RWPE2 (cell line): ENCODE measurements at places on chromosomes 7 and 10.

GRCh38 chr10:13525663-13526062, 3.2 kb downstream of the BEND7 start:
- no peak for DNase-seq

- DNase-seq = no peak
These were observed 1023.0 kb upstream of the SORCS1 start for GRCh38 chr10:108187408-108188012.

DNA sequence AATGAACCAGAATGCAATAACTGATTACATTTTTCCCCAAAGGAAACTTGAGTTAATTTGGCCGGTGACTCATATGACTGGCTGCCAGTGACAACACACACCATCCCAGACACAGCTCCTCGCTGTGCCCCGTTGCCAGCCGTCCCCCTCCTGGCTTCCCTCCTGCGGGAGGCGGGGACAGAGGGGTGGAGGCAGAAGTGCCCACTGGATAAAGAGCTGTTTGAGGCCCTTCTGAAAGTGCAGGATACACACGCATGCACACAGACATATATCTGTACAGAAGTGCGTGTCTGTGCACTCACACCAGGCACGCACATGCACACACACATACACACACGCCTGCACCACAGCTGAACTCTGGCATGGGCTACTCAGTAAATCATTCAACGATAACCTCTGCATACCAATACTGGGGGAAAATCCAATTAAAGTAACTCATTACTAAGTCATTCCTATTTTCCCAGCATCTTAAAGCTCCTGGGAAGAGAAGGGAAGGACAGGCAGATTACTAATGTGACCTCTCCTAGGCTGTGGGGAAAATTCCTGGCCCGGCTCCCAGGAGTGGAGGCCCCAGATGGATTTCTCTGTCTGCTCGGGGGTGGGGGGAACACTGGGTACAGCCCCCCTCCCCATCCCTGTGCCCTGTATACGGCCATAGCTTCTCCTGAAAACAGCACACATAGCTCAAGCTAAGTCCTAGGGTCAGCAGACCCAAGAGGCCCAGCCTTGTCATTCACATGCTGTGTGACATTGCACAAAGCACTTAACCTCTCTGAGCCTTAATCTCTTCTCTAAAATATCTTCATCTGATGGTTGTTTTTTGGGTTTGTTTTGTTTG, 52.3 kb upstream of the MYL10 start:
- DNase-seq = no peak

DNA sequence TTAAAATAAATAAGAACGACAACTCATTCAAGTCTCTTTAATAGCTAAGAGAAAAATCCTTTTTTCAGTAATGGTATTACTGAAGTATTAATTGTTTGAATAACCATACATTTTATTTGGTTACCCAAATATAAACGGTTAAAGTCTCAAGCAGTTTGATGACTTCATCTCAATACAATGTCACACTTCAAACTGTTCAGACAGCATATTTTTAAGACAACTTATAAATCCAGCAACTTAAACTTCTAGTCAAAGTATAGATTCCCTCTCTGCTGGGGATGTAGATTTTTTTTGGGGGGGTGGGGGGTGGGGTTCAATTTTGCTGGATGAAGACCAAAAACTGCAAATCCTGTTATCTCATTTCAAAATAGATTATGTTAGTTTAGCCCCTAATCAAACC, 42.0 kb downstream of the GNA12 start:
- DNase-seq = no peak

GRCh38 chr10:92677708-92678107, 12.0 kb upstream of the HHEX start:
- DNase-seq = no peak

DNA sequence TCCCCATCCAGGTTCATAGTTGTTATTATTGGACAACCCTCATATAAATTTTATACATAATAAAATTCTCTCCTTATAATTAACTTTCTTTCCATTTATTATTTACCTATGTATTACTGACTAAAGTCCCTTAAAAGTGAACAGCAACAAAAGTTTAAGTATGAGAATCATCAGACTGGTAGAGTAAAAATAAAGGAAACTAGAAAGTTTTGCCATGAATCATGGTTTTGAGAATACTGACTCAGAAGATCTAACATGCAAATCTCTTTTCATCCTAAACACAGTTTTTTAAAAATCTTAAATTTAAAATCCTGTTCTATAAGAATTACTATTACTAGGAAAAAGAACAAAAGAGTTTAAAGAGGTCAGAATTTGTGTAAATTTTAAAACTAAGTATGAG, 32.1 kb downstream of the HERC4 start:
- no peak for DNase-seq

DNA sequence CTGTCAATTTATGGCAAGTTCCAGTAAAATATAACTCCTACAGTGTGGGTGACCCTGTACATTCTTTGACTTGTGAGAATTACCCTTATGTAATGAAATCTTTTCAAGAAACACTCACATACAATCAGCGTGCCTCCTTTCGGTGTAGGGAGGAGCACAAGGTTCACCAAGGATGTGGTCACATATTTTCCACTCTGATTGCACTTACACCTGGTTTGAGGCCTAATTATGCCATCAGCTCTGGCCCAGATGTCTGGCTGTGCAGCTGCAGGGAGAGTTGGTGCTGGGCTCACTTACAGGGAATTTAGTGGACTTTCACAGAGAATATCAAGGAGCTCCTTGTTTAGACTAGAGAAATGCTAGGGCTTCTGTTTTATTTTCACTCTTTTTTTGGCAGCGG, 146.0 kb upstream of the STEAP4 start:
- no peak for DNase-seq

DNA sequence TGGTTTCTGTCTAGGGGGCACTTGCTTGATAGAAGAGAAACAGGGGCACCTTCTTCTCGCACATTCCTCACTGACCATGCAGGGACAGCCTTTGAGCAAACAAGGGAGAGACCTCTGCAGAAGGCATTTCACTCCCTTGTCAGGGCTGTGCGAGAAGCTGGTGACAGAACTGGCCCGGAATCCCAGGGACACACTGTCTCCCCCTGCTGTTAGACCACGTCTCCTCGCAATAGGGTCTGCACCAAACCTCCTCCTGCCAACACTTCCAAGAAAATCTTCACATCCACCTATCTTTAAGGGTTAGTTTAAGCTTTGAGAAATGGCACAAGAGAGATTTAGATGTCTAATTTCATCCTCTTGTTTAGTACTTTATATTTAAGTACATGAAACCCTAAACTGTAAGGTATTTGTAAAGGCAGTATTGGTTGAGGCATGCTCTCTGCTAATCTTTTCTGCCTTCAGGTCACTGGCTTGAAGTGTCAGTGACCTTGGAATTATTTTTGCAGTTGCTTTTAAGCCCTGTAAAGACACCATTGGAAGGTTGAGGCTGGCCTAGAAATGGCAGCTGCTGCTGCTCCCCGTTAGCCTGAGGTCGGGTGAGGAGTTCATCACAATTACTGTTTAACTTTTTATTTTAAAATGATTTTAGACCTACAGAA, 37.0 kb downstream of the RBM20 start:
- DNase-seq = no peak

DNA sequence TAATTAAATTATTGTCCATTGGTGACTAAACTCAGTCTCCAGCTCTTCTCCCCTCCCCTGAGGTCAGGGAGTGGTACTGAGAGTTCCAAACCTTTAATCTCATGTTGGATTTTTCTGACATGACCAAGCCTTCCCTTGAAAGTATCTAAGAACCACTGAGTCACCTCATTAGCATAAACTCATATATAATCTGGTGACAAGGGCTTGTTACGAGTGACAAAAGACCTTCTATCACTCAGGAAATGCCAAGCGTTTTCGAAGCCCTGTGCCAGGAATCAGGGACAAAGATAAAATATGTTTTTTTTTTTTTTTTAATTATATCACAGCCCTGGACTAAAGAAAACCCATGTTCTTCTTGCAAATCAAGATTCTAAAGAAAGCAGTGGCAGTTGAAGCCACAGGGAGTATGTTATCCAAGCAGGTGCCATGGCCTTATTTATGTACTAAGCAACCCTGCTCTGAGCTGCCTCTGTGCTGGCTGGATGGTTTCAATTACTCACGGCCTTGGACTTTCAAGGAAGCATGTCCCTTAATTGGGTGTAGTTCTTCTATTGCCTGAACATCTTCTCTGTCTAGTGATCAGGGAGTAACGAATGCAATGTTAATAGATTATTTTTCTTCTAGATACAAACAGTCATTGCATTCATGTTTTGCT, 169.0 kb upstream of the PRKCQ start:
- no peak for DNase-seq

DNA sequence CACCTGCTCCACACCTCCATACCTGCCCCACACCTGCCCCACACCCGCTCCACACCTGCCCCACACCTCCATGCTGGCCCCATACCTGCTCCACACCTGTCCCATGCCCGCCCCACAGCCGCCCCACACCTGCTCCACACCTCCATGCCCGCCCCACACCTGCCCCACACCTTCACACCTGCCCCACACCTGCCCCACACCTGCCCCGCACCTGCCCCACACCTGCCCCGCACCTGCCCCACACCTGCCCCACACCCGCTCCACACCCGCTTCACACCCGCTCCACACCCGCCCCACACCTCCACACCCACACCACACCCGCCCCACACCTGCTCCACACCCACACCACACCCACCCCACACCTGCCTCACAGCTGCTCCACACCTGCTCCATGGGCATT, 53.0 kb downstream of the PARP12 start:
- DNase-seq = no peak

- no peak for DNase-seq
These were observed 39.1 kb upstream of the TMEM236 start for GRCh38 chr10:17712717-17713471.

- no peak for DNase-seq
These were observed 161.0 kb downstream of the RNF216 start for GRCh38 chr7:5620459-5620881.

DNA sequence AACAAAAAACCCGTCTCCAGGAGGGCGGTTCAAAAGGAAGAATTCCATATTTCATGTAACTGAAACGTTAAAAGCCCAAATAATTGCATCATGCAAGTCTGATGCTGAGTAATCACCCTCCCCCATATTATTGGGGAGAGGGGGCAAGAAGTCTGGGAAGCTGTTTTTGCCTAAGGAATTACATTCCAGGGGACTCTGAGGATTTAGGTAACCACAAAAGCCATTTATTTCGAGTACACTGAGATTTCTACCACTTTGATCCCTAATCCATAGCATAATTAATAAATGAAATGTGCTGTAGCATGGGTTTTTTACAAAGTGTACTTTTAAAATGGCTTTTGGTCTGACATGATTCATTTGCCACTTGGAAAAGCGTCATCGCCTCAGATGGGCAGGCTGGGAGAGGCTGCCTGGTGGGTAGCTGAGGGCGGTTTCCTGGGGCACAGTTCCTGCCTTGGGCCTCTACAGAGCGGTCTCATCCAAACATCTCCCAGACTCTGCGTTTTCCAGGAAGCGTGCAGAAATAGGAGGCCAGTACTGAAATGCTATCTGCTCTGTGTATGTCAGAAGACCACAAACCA, 106.5 kb downstream of the TCF7L2 start:
- DNase-seq = no peak

GRCh38 chr7:100894860-100895700, 608 bp downstream of the ACHE start:
- no peak for DNase-seq

DNA sequence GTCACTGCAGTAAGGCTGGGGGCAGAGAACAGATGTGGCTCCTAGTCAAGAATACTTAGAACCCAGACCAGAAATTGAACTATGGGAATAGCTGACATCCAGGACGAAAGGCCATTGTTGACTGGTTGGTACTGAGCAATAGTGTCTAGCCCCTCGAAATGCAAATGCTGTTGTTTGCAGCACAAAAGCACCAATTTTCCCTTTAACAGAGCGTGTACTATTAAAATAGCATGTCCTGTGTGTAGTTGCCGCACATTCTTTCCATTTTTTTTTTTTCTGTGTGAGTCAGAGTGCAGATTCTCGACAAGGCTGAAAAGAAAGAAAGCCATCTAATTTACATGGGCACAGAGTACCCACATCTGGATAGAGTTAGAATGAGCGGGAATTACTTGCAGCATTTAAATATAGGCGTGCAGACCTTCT, 302.4 kb downstream of the PTEN start:
- DNase-seq = no peak

GRCh38 chr10:129859536-129859935, 104.5 kb downstream of the EBF3 start:
- no peak for DNase-seq

DNA sequence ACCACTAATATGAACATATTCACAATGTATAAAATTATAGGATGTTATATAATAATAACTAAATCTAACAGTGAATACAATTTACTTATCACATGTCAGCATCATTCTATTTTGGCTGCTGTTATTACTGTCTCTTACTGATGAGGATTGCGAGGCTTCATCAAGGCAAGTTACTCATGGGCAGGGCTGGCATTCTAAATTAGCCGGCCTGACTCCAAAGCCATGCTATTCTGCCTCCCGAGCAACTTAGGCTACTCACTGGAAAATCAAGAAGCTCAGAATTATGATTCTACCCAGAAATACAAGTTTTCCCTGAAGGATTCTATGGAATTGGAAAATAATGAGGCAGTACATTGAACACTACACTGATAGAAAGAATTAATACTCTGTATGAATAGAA, 101.7 kb downstream of the ICA1 start:
- no peak for DNase-seq

- DNase-seq = no peak
These were observed 10.8 kb upstream of the GSDME start for GRCh38 chr7:24767878-24768569.

DNA sequence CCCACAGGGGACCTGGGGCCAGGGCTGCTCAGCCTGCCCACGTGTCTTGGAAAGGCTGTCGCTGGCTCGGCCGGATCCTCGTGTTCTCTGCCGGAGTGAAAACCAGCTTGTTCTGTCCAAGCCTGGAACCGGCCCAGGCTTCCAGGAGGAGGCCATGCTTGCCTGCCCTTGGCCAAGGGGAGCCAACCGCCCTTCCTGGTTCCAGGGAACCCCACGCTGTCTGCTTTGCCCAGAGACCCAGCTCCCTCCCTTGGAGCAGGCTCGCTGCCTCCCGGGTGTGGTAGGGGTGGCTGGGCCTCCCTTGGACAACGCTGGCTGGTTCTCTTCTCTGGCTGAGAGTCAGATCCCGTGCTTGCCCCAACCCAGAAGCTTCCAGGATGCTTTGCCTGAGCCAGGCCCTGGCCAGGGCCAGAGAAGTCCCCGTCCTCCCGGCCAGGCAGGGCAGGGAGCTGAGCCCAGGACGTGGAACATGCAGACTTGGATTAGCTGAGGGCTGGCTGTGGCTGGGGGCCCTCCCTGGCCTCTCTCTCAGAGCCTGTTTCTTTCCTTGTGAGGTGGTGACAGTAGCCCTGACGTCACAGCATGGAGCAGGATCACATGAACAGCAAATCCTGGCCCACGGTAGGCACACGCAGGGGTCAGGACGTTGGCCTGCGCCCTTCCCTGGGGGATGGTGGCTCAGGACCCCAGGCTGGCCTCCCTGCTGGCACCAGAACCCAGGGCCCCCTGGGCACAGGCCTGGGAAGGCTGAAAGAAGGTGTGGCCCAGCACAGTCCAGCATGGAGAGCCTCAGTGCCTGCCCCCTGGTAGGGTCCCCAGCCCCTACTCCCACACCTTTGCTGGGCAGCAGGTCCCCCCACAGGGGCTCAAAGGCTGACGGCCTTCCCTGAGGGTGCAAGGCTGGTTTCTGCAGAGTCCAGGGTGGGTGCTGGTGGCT, 67.5 kb downstream of the PWWP2B start:
- no peak for DNase-seq
